ENCODE measurements at places on chromosomes 2 and 18.
A peak's percentile ranks its signal among the peaks of the same experiment; 100 is the strongest.

GRCh38 chr2:175435012-175435411 is 253.5 kb upstream of the ATP5MC3 start:
- no peak for DNase-seq

GRCh38 chr18:77140439-77141109 is 8.0 kb upstream of the MBP start:
- DNase-seq = no peak

DNA sequence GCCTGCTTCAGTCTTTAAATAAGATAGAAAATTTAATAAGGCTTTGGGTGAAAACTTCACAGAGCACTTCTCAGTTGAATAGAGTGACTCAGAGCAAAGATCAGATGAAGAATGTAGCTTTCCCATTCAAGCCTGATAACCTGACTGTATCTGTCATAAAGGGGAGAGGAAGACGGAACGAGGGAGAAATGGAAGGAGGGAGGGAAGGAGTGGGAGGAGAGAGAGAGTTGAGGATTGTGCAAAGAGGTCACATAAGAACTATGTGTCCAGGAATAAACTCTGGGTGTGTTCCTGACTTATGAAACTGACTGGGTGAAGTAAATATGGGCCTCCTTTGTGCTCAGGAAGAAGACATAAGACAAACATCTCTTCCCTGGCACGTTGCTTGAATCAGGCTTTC is 385.5 kb downstream of the LPIN1 start:
- no peak for DNase-seq

- no peak for DNase-seq
Observed at GRCh38 chr2:46232860-46233259, 64.3 kb upstream of the EPAS1 start.

DNA sequence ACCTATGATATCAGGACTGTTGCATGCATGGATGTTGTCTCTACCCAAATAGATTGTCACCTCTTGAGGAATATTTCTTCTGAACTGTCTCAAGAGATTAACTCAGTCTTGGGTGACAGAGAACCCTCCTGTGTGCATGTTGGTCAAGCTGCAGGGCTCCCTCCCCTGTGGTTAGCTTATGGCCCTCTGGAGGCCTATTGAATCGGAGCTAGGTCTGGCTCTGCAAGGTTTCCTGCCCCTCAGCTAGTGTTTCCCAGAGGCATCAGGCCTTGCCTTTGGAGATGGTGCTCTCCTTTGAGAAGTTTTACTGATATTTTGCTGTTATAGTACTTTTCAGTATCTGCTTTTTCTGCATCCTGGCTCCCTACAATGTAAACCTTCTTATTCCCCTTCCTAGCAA is 769.2 kb upstream of the FAM98A start:
- no peak for DNase-seq

- no peak for DNase-seq
Observed at GRCh38 chr2:188720811-188721605, 253.2 kb upstream of the COL3A1 start.

DNA sequence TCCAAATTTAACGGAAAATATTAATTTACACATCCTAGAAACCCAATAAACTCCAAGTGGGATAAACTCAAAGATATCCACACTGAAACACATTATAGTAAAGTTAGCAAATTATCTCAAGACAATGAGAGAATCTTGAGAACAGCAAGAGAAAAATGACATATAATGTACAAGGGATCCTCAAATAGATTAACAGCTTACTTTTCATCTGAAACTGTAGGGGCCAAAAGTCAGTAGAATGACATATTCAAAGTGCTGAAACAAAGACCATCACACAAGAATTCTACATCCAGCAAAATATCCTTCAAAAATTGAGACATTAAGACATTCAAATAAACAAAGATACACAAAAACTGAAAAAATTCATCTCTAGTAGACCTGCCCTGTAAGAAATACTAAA is 18.7 kb upstream of the METTL21A start:
- DNase-seq = no peak

DNA sequence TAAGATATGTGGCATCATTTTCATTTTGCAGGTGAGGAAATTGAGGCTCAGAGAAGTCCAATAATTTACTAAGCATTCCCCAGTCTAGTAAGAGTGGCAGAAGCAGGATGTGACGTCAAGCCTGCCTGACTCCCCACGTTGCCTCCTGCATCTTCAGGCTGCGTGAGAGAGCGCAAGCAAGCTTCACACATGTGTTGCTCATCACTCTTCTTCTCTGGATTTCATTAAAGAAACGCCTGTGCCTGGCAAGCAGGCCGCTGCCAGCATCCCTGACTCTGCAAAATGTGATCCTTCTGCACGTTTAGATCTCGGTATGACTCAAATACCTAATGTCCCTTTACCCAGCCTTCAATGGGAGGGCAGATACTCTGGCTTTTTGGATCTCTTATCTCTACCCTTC is 96.8 kb downstream of the PRKCE start:
- DNase-seq = no peak

- DNase-seq = peak; percentile 74
Observed at GRCh38 chr18:2515171-2515787, 56.0 kb downstream of the METTL4 start.

GRCh38 chr18:59908799-59909198 is 9.0 kb downstream of the PMAIP1 start:
- DNase-seq = no peak

DNA sequence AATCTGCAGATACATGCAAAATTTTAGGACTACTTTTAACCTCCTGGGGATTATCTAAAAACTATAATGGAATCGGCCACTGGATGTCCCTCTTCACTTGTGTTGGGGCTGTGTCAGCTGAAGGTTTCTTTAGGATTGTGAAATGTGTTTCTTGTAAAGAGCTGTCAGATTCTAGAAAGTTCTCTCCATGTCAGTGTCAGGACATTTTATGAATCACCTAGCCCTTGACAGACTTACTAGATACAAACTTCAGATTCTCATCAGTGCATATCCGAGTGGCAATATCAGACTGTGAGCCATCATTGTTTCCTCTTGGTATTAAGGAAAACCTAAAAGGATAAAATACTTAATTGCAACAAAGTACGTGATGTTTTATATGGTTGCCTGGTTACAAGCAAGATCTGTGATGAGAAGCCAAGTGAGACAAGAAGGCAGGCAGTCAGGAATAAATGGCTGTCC is 107.3 kb downstream of the CPS1 start:
- DNase-seq = no peak

- DNase-seq = no peak
Observed at GRCh38 chr18:14945984-14946383, 198.0 kb downstream of the ANKRD30B start.

- DNase-seq = no peak
Observed at GRCh38 chr2:209458008-209458979, 34.4 kb downstream of the MAP2 start.

GRCh38 chr2:73081181-73081671 is 9.7 kb upstream of the SFXN5 start:
- DNase-seq = no peak

GRCh38 chr2:16246281-16246850 is 306.0 kb downstream of the MYCN start:
- no peak for DNase-seq

DNA sequence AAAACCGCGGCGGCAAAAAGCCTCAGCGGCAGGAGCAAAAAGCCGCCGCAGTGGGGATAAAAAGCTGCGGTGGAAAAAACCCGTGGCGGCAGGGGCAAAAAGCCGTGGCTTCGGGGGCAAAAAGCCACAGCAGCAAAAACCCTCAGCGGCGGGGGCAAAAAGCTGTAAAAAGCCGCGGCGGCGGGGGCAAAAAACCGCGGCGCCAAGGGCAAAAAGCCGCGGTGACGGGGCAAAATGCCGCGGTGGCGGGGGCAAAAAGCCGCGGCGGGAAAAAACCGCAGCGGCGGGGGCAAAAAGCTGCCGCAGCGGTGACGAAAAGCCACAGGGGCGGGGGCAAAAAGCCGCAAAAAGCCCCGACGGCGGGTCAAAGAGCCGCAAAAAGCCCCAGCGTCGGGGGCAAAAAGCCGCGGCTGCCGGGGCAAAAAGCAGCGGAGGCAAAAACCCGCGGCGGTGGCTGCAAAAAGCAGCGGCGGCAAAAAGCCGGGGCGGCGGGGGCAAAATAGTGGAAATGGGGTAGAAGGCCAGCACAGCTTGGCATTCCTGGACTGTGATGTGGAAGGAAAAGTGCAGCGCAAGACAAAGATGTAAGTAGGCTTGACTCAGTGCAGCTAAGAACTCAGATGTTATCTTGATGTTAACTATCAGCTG is 151.8 kb downstream of the ANKRD30BL start:
- no peak for DNase-seq

DNA sequence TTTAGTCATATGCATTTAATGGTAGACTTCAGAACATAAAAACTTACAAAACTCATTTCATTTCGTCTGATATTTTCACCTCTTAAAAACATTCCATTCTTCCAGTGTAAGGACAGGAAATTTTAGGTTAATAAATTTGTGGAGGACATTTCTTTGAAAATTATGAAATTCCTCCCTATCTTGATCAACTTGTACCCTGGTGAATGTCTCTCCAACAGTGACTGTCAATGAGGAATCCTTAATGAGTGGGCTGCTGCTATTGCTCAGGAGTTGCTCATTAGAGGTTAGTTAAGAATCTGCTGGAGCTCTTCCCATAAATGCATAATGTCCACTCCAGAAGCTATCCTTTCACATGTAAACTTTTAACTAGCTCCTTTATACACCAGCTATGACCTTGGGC is 69.1 kb downstream of the LRP1B start:
- no peak for DNase-seq

DNA sequence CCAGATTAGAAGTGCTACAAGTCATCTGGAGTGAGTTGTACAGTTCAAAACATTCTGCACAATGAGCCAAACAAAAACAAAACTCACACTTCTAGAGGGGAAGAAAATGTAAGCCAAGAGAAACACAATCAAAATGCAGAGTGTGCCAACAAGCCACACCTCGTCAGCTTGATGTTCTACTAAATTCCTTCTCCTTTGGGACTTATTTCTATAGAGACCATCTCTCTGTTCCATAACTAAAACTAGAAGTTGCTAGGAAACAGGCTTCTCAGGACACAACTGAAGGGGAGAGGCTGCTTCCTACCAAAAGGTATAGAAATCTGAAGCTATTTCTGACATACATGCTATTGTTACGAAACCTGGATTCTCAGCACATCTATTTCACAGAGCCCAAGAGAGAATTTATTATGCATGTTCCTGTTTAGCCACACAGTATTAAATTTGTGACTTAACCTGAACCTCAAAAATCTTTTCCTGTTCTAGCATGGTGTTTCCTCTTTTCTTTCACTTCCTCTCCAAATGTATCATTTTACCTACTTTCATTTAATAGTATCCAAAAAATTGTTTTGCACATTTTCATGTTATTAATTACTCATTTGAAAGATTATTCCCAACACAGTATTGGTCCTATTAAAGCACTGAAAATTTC is 211.4 kb upstream of the CCDC150 start:
- DNase-seq = no peak

GRCh38 chr18:79924814-79925731 is 26.4 kb downstream of the SLC66A2 start:
- DNase-seq = no peak

DNA sequence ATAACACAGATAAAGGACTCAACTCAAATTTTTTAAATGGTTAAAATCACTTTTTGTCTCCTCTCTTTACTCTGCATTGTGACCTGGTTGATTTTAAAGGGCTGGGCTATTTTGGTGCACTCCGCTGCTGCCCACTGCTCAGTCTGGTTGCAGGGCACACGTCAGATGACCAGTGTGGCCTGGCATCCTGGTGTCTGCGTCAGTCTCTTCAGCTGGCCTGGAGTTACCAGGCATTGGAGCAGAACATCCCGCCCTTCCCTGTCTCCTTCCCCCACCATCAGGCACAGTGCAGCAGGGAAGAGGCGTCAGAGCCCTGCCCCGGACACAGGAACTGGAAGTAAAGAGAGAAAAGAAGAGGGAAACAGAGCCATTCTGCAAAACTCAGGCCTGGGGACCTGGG is 8.9 kb downstream of the C1QL2 start:
- DNase-seq = no peak

DNA sequence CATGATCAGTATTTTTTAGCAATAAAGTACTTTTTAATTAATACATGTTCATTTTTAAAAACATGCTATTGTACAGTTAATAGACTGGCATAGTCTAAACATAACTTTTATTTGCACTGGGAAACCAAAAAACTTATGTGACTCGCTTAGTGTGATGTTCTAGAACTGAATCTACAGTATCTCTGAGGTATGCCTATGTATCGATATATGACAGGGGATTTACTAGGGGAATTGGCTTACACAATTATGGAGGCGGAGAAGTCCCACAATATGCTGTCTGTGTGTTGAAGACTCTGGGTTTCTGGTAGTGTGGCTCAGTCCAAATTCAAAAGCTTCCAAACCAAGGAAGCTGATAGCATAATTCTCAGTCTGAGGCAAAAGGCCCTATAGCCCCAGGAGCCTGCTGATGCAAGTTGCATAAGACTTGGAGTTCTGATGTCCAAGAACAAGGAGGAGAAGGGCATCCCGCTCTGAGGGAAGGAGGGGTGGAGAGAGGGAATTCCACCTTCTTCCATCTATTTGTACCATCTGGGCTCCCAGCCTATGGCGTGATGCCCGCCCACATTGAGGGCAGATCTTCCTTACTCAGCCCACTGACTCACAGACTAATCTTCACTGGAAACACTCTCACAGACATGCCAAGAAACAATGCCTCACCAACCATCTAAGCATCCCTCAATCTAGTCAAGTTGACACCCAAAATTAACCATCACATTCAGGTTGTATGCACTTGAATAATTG is 27.5 kb downstream of the ZNF638 start:
- DNase-seq = no peak

DNA sequence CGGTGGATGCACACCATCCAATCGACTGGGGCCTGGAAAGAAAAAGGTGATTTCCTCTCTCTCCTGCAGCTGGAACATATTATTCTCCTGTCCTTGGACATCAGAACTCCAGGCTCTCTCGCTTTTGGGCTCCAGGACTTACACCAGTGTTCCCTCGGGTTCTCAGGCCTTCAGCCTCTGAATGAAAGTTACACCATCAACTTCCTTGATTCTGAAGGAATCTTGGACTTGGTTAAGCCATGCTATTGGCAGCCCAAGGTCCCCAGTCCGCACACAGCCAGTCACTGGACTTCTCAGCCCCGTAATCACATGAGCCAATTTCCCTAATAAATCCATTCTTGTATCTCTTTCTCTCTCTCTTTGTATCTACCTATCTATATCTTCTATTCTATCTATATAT is 418.9 kb downstream of the IRS1 start:
- no peak for DNase-seq

- no peak for DNase-seq
Observed at GRCh38 chr18:12248926-12249720, 5.0 kb upstream of the CIDEA start.

- no peak for DNase-seq
Observed at GRCh38 chr2:200219309-200220113, 87.0 kb upstream of the SPATS2L start.

DNA sequence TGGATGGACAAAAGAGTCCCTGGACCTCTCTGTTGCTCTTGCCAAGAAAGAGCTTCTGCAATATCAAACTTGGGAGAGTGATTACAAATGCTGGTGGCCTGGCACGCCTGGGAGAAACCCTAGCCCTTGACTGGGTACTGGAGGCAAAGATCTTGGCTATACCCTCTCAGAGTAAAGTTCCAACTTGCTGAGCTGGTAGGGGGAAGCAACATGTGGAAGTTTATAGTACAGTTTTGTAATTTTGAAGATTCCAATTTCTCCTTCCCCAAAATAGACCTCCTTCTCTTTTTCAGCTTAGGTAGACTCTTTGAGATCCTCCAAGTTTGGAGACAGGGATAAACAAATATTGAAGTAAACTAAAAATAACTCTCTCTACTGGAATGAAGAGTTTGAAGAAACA is 645.3 kb downstream of the NR4A2 start:
- DNase-seq = no peak

GRCh38 chr2:28895189-28895893 is 874 bp downstream of the WDR43 start:
- no peak for DNase-seq

- DNase-seq = no peak
Observed at GRCh38 chr2:181586569-181587081, 70.3 kb downstream of the CERKL start.
